GM19239 (cell line): ENCODE measurements at places on chromosomes 1 and 21.

- DNase-seq: no peak
These were observed 36.1 kb upstream of the ZC3H12A start for GRCh38 chr1:37438037-37438868.

- DNase-seq: no peak
These were observed 198.7 kb downstream of the KCNJ6 start for GRCh38 chr21:37717534-37717933.

GRCh38 chr1:87348341-87349019, 19.8 kb downstream of the LMO4 start:
- DNase-seq: no peak

GRCh38 chr1:203691447-203691846, 64.8 kb downstream of the ATP2B4 start:
- no peak for DNase-seq

GRCh38 chr1:53469373-53469772, 10.2 kb downstream of the DMRTB1 start:
- no peak for DNase-seq

- DNase-seq: no peak
These were observed 1.6 kb downstream of the BCAR3 start for GRCh38 chr1:93680076-93680419.

- DNase-seq: peak; percentile 58
These were observed at the start of gene SDC3 for GRCh38 chr1:30908696-30909364. TSS of gene SDC3 (minus strand) at chr1:30908758. CDS start at chr1:30908586, 172 bp downstream.

GRCh38 chr1:247360116-247360898, 28.6 kb upstream of the ZNF496 start:
- no peak for DNase-seq

DNA sequence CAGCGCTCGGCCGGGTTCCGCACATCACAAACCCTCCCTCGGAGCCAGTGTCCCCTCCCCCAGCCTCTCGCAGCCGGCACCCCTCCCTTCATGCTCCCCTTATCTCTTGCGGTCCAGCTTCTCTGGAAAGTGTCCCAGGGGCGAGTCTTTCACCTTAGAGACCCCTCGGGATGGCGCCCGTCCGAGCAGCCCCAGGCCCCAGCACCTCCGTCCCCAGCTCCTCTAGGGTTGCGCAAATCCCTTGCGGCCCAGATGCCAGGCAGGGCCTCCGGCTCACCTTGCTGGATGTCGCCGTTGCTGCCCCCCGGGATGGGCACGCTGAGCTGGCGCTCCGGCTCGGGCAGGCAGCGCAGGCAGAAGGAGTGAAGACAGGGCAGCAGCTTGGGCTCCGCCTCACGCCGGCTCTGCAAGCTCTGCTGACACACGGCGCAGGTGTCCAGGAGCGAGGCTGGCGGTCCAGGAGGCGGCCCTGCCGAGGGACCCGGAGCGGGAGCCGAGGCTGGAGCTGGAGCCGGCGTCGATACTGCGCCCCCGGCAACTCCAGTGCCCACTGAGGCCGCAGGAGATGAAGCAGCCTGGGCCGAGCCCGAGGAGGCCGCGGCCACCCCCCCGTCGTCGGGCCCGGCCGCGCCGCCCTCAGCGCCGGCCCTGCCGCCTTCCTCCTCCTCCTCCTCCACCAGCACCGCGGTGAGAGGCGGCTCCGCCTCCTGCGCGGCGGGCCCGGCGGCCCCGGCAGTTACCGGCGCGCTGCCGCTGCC, 550 bp downstream of the TRIM33 start:
- peak; percentile 36 for DNase-seq
